T-cell (primary cell): ENCODE measurements at places on chromosomes 2 and 18. TPM values are rescaled to one million over a fixed set of nuclear protein-coding genes. Genes with fewer than 3 reads are reported as not detected.

The CDH19 gene
- not detected for total RNA-seq

The ATOH8 gene
- not detected for total RNA-seq

The GPR75 gene
- 3.3 TPM for total RNA-seq

- DNase-seq: no peak
Measured at GRCh38 chr2:69253611-69254301, 133.3 kb downstream of the GFPT1 start.

GRCh38 chr2:28445448-28446258 is 50.2 kb upstream of the PLB1 start:
- no peak for DNase-seq
